ENCODE measurements at places on chromosomes 16 and 17. TPM values are rescaled to one million over a fixed set of nuclear protein-coding genes. Genes with fewer than 3 reads are reported as not detected.

The APPBP2 gene
- 44.8 TPM for total RNA-seq

The TEKT1 gene
- total RNA-seq: 1.6 TPM

The VPS25 gene
- 103 TPM for total RNA-seq

The SRCIN1 gene
- 11.9 TPM for total RNA-seq

The CCL4 gene
- total RNA-seq: not detected

The EVPLL gene
- not detected for total RNA-seq

The CCDC78 gene
- 3.9 TPM for total RNA-seq

The KRT13 gene
- 1,618 TPM for total RNA-seq

The SERPINF2 gene
- 36.3 TPM for total RNA-seq

The ALDH3A2 gene
- 69.8 TPM for total RNA-seq

The IRX5 gene
- total RNA-seq: 29.1 TPM

The C1QL1 gene
- total RNA-seq: 15.6 TPM

The OR3A3 gene
- not detected for total RNA-seq

- no peaks in the 10 kb centered on the region for H3K27me3 ChIP-seq
- H3K4me3 ChIP-seq: no peak overlapping the region
Measured at GRCh38 chr17:19709841-19710240, 6.5 kb downstream of the SLC47A2 start.

DNA sequence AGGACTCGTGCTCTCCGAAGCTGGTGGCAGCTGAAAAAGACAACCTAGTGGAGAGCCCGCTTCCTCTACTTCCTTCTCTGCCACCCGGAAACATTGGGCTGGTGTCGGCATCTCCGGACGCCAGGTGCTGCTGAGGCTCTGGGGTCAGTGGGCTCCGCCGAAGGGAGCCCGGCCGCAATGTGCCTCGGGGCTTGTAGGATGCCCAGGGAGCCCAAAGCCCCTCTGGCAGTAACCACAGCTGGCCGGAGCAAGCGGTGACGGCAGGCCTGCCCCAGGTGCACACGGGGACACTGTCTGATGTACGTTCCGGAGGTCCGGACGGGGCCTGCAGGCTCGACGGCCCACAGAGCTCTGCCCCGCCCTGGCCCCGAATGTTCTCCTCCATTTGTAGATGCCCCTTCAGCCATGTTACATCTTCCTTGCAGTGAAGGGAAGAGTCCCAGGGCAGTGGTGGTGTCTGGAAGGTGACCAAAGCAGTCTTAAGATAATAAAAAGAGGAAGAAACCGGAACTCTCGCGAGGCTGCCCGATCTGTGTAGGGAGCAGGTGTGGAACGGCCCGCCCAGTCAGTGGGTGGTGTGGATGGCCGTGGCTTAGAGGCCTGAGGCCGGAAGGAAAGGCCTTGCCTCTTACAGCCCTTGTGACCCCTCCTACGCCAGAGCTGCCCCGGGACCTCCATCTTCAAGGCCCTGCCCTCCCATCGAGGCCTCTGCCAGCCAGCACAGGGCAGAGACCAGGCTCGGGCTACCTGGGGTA, 22.6 kb downstream of the NDUFAF8 start:
- peaks cover 5% of the 10 kb centered on the region for H3K4me1 ChIP-seq
- DNase-seq: no peak
- H3K36me3 ChIP-seq: peaks cover 1% of the 10 kb centered on the region
- H3K4me3 ChIP-seq: no peak overlapping the region
- no peak overlapping the region for H3K27ac ChIP-seq

- H3K36me3 ChIP-seq: no peaks in the 10 kb centered on the region
- peak overlapping the region; percentile 100 for H3K27ac ChIP-seq
- H3K4me1 ChIP-seq: peaks cover 25% of the 10 kb centered on the region
- no peak for DNase-seq
- peaks cover 4% of the 10 kb centered on the region for H3K27me3 ChIP-seq
Measured at GRCh38 chr17:8173056-8173870, 2.9 kb downstream of the TMEM107 start.

- peak overlapping the region; percentile 2 for H3K4me3 ChIP-seq
- peaks cover 20% of the 10 kb centered on the region for H3K4me1 ChIP-seq
- peak overlapping the region; percentile 0 for H3K27ac ChIP-seq
- no peaks in the 10 kb centered on the region for H3K36me3 ChIP-seq
Measured at GRCh38 chr17:55660178-55660886, 62.3 kb downstream of the TMEM100 start.

DNA sequence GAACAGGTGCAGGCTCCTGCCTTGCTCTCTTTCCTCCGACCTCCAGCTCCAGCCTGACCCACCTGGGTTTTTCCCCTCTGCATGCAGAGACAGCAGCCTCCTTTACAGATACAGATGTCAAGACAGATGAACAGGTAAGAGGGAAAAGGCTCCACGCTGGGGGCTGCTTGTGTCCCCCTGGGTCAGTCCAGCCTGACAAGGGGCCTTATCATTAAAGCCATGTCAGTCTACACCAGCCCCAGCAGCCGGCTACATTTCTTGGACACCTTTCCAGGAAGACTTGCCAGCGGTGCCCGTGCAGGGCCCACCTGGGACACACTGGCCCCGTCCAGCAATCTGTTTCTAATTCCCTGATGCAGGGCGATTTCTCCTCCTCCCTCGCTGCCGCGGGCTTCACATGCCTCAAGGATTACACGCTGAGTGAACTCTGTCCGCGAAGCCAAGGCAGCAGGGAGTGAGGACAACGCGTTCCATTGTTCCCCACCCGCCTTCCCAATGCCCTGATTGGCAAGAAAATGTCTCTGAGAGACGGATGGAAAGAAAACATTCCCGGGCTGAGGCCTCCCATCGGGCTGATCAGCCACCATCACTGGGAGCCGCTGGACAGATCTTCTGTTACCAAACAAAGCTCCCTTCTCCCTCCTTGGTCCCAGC, 184.7 kb downstream of the C16orf95 start:
- peaks cover 41% of the 10 kb centered on the region for H3K4me1 ChIP-seq
- H3K27ac ChIP-seq: no peak overlapping the region
- peaks cover 6% of the 10 kb centered on the region for H3K36me3 ChIP-seq
- peaks cover 33% of the 10 kb centered on the region for H3K27me3 ChIP-seq
- peak overlapping the region; percentile 54 for H3K4me3 ChIP-seq

DNA sequence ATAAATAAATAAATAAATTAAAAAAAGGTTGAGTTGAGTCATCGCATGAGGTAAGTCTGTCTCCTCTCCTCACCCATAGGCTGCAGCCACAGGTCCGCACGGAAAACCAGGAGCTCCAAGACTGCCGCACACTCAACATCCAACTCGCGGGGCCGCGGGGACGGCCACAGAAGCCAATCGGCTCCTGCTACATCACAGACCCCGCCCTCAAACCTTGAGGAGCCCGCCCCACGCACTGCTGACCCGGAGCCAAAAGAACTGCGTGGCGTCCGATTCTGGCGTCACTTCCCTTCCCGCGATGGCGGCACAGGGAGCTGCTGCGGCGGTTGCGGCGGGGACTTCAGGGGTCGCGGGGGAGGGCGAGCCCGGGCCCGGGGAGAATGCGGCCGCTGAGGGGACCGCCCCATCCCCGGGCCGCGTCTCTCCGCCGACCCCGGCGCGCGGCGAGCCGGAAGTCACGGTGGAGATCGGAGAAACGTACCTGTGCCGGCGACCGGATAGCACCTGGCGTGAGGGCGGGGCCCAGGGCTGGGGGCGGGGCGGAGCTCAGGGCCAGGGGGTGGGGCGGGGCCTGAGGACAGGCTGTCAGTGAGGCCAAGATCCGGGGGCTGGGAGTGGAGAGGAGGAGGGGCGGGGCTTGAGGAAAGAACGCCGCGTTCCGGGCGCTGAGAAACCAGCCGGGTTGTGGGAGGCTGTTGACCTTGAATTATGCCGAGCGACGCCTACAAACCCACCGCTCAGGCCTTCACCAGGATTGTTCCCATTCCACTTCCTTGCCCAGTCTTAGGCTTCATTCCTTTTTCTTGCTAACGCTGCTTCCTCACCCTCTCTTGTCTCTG, at the start of gene KAT8:
Gene KAT8, plus strand, starts transcription at position 281 of the 839 bp plus-strand sequence. Its CDS starts 18 bp downstream, at position 299.
- no peaks in the 10 kb centered on the region for H3K27me3 ChIP-seq
- peak within 1 kb of the TSS; percentile 88 for H3K4me3 ChIP-seq
- H3K36me3 ChIP-seq: peaks cover 17% of the 10 kb centered on the region
- H3K4me1 ChIP-seq: peaks cover 8% of the 10 kb centered on the region

- no peak for DNase-seq
- no peak overlapping the region for H3K27ac ChIP-seq
- peaks cover 9% of the 10 kb centered on the region for H3K4me1 ChIP-seq
- H3K4me3 ChIP-seq: no peak overlapping the region
- H3K27me3 ChIP-seq: peaks cover 22% of the 10 kb centered on the region
Measured at GRCh38 chr16:2798723-2799204, 494 bp downstream of the PRSS41 start.

GRCh38 chr16:14215941-14216340, 144.8 kb downstream of the MRTFB start:
- H3K27ac ChIP-seq: no peak overlapping the region
- no peak for DNase-seq
- H3K4me1 ChIP-seq: no peaks in the 10 kb centered on the region
- no peak overlapping the region for H3K4me3 ChIP-seq

- peaks cover 10% of the 10 kb centered on the region for H3K36me3 ChIP-seq
- peaks cover 16% of the 10 kb centered on the region for H3K4me1 ChIP-seq
- no peak for DNase-seq
- H3K4me3 ChIP-seq: no peak overlapping the region
- no peak overlapping the region for H3K27ac ChIP-seq
- H3K27me3 ChIP-seq: no peaks in the 10 kb centered on the region
Measured at GRCh38 chr17:2484876-2485275, 26.8 kb downstream of the METTL16 start.

GRCh38 chr17:12815642-12816141, 26.4 kb downstream of the ARHGAP44 start:
- no peak overlapping the region for H3K27ac ChIP-seq
- DNase-seq: no peak
- no peaks in the 10 kb centered on the region for H3K27me3 ChIP-seq
- peaks cover 6% of the 10 kb centered on the region for H3K4me1 ChIP-seq

DNA sequence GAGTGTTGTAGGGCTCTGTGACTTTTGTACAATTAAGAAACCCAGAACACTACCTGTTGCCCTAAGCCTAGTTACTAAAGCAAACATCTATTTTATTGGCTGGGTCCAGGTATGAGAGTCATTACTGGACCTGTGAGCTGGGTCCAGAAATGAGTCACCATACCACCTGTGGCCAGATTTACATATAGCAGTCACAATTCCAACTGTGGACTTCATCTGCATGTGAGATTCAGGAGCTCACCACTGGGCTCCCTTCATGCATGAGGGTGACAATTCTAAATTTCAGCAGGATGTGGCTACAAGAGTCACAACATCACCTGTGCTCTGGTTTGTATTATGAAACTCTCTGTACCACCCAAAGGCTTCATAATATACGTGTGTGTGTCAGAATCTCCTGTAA, 2038.0 kb downstream of the TP53TG3F start:
- no peaks in the 10 kb centered on the region for H3K27me3 ChIP-seq
- no peak overlapping the region for H3K27ac ChIP-seq
- no peaks in the 10 kb centered on the region for H3K4me1 ChIP-seq
- no peak overlapping the region for H3K4me3 ChIP-seq

GRCh38 chr17:40111221-40112128, 10.3 kb upstream of the MSL1 start:
- H3K27me3 ChIP-seq: no peaks in the 10 kb centered on the region
- DNase-seq: no peak

- H3K4me1 ChIP-seq: peaks cover 40% of the 10 kb centered on the region
- peak overlapping the region; percentile 100 for H3K27ac ChIP-seq
- H3K27me3 ChIP-seq: peaks cover 10% of the 10 kb centered on the region
- H3K36me3 ChIP-seq: peaks cover 4% of the 10 kb centered on the region
Measured at GRCh38 chr17:45149669-45150664, 1.7 kb downstream of the HEXIM1 start.

- DNase-seq: no peak
- H3K27ac ChIP-seq: peak overlapping the region; percentile 80
- peak overlapping the region; percentile 77 for H3K4me3 ChIP-seq
- H3K36me3 ChIP-seq: peaks cover 6% of the 10 kb centered on the region
Measured at GRCh38 chr17:4598776-4599504, 14.6 kb downstream of the SMTNL2 start.

- H3K27ac ChIP-seq: peak overlapping the region; percentile 97
- peaks cover 39% of the 10 kb centered on the region for H3K4me1 ChIP-seq
- H3K4me3 ChIP-seq: peak overlapping the region; percentile 74
Measured at GRCh38 chr17:72631568-72631948, 460.9 kb downstream of the SLC39A11 start.

- H3K4me1 ChIP-seq: no peaks in the 10 kb centered on the region
- peaks cover 6% of the 10 kb centered on the region for H3K27me3 ChIP-seq
- H3K36me3 ChIP-seq: no peaks in the 10 kb centered on the region
- no peak for DNase-seq
Measured at GRCh38 chr16:47726031-47726675, 265.0 kb downstream of the PHKB start.

DNA sequence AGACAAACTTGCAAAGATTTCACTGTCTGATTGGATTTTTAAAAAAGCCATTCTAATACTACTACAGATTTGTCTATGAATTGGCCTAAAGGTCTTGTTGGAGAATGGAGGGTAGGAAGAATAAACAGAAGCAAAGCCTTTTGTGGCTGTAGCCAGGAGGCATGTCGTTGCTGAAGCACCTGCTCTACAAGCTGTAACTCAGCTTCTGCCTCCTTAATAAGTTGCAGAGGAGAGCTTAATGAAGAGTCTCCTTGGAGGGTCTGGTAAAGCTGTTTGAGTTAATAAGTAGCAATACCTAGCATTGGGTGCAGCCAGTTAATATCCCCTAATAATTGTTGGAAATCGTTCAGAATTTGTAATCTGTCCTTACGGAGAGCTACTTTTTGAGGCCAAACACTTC, 10.0 kb upstream of the ZNF689 start:
- H3K4me3 ChIP-seq: no peak overlapping the region
- H3K36me3 ChIP-seq: no peaks in the 10 kb centered on the region
- H3K27ac ChIP-seq: no peak overlapping the region
- DNase-seq: no peak
- H3K4me1 ChIP-seq: peaks cover 10% of the 10 kb centered on the region

DNA sequence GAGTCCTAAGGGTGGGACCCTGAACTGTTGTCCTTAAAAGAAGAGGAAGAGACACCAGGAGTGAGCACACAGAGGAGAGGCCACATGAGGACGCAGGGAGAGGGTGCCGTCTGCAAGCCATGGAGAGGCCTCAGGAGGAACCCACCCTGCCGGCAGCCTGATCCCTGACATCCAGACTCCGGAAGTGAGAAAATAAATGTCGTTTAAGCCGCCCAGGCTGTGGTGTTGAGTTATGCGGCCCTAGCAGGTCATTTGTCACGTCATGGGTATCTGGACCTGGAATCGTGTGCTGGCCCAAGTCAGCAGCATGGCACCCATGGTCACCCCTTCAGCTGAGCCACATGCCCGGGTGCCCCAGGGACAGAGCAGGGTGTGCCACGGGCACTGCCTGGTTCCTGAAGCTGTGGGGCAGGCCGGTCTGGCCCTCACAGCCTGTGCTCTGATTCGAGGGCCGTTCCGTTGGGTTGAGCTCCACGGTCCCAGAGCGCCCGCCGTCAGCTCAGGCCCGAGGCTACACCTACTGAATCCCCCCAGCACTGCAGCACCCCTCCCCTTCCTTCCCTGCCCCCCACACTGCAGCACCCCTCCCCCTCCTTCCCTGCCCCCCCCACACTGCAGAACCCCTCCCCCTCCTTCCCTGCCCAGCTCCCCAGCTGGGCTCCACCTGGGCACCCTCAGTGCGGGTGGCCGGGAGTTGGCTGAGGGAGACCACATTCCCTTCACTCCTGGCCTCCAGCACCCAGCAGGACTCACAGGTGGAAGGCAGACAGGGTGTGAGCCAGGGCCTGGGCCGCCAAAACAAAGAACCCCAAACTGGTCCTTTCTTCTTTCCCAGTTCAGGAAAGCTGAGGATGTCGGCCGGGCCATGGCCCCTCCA, 2.7 kb upstream of the CCDC57 start:
- no peak overlapping the region for H3K4me3 ChIP-seq
- no peaks in the 10 kb centered on the region for H3K36me3 ChIP-seq
- H3K4me1 ChIP-seq: no peaks in the 10 kb centered on the region
- no peak for DNase-seq
- no peaks in the 10 kb centered on the region for H3K27me3 ChIP-seq

All from type B pancreatic cell (in vitro differentiated cells).